ENCODE measurements at places on chromosomes 1 and 21.

GRCh38 chr1:93766451-93766850 is 84.8 kb upstream of the BCAR3 start:
- no peak for DNase-seq

DNA sequence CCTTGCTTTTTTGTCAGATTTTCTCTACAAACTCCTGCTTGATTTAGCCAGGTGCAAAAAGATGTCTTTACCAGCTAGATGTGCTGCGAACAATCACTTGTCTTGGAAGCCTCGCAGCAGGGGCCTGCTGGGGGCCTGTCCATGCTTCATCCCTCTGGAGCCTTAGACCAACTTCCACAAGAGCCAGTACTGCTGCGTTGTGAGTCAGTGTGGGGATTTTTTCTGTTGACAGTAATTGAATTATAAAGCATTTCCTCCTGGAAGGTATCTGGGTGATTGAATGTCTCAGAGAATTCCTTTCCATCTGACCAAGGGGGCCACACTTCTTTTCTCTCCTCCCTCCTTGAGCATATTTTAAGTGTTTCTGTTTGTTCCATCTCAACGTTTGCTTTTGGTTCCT is 40.4 kb upstream of the LDLRAP1 start:
- DNase-seq, result no peak

- no peak for DNase-seq
Measured at GRCh38 chr1:248805876-248806275, 19.8 kb downstream of the SH3BP5L start.

DNA sequence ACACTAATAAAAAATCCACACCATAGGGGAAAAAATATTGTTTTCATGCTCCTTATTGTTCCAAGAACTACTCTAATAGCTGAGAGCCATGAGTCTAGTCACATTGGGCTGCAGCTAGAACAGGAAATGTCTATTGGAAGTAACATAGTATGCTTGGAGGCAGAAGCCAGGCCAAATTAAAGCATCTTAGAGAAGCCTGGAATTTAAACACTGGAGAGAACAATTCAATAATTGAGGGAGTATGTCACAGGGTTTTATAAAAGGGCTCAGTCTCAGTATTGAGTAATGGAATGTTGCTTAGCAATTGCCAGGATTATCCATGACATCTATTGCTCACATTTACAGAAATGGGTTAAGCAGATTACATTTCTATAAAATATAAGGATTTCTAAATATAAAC is 471.3 kb downstream of the LMO4 start:
- DNase-seq, result peak; percentile 88

GRCh38 chr1:151165281-151165737 is 393 bp downstream of the LYSMD1 start:
- DNase-seq, result no peak

DNA sequence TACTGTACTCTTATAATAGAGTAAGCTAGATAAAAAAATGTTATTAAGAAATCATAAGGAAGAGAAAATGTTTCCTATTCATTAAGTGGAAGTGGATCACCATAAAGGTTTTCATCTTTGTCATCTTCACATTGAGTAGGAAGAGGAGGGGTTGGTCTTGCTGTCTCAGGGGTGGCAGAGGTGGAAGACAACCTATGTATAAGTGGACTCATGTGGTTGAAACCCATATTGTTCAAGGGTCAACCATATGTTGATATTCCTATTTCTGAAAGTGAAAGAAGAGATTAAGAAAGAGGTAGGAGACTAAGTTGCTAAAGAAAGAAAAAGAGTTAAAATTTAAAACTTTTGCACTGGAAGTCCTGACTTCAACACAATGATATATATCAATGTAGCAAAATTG is 4.9 kb upstream of the ZP4 start:
- DNase-seq, result no peak

- DNase-seq, result no peak
Measured at GRCh38 chr1:93001893-93002292, 40.6 kb upstream of the DIPK1A start.

- no peak for DNase-seq
Measured at GRCh38 chr1:222104694-222105392, 363.0 kb upstream of the DUSP10 start.

- DNase-seq, result no peak
Measured at GRCh38 chr21:16199539-16199938, 469.8 kb downstream of the USP25 start.

GRCh38 chr1:51583532-51583931 is 33.4 kb upstream of the OSBPL9 start:
- peak; percentile 96 for DNase-seq

DNA sequence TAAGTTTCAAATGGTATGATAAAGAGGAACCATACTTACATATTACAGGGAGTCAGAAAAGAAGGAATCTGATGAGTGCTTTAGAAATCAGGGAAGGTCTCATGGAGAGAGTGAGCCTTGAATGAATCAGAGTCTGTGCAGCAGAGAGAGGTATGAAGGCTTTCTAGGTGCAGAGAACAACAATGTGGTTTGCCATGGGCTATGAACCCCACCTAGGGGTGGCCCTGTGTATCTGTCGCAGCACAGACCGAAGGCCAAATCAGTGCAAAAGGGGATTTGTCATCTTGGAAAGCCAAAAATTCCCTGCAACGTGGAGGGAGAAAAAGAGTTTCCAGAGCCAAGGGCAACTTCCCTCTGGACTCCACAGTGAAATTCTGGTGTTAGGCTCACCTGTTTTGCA is 3.5 kb downstream of the PAPPA2 start:
- no peak for DNase-seq

DNA sequence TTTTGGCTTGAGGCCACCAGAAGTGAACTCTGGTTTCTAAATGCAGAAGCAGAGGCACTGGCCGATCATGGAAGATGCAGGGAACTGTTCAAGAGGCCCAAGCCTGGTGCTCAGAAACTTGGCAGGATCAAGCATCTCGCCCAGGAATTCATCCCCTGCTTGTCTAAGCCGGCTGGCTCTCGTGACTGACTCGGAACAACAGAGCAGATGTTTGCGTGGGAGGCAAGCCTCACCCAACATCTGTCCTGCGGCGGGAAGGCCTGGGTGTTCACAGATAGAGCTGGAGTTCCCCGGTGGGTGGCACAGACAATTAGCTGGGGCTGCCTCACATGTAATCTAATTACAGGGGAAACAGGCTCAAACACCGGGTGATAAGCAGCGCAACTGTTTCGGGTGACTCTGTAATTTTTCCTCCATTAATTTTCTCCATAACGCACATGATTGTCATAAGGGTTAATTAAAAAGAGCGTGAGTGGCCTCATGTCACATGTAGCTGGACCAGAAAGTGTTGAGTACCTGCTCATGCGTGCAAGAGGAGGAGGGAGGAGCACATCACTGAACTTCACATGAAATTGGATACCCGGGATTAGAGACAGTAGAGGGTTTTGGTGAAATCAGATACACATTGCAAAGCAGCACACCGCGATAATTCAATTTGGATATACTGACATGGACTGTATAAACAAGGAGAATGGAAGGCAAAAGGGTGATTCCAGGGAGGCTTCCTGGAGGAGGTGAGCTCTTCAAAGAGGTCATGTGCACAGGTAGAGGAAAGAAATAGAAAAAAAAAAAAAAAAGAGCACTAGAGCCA is 180.0 kb downstream of the ETS2 start:
- no peak for DNase-seq

DNA sequence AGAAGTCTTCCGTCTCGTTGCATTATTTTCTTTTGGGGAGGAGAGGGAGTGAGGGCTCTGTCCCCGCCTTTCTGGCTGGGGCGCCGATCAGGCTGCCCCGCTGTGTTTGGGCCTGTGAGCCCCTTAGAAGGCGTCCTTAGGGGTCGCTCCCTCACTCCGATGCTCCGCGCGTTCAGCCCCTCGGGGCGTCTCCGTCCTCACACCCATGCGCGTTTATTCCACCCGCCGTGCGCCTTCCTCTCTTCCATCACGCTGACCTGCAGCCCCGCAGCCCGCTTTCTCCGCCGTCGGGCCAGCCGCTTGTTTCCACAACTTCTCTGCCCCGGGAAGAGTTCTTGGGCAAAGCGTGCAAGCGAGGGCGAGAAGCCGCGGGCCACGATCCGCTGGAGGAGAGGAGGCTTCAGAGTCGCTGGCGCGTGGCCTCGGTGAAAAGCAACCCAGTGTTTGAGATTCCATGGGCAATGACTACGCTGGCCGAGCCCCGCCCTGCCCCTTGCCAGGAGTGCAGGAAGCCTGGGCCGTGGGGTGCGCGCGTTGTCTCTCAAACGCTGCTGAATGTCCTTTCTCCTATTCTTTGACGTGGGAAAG is 27.7 kb downstream of the TRIM11 start:
- peak; percentile 29 for DNase-seq

DNA sequence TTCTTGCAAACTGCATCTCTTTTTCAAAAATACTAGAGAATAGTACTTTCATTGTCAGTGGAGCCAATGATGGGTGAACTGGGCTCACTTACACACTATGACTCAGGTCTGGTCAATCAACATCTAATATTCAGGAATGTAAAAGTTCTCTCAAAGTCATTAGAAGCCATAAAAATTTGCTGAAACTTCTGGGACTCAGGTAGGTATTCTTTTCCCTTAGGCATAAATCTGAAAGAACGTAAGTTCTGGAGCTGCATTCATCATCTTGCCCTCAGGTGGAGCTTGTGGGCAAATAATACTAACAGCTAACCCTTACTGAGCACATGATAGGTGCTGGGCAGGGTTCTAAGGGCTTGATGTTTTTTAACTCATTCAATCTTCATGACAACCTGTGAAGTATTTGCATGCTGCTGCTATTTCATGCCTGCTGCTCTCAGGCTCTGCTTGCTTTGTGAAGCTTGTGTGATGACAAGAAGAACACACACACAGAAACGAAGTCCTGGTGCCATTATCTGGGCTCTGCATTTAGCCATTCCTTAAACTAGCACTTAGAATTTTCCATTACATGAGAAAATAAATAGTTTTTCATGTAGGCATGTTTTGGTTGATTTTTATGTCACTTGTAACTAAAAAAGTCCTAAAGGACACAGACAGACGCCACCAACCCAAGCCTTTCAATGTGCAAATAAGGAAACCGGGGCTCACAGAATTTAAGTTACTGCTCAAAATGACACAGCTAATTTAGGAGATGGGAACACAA is 394.2 kb upstream of the LYPLAL1 start:
- peak; percentile 13 for DNase-seq

GRCh38 chr1:220818421-220819173 is 31.9 kb downstream of the MTARC1 start:
- no peak for DNase-seq

DNA sequence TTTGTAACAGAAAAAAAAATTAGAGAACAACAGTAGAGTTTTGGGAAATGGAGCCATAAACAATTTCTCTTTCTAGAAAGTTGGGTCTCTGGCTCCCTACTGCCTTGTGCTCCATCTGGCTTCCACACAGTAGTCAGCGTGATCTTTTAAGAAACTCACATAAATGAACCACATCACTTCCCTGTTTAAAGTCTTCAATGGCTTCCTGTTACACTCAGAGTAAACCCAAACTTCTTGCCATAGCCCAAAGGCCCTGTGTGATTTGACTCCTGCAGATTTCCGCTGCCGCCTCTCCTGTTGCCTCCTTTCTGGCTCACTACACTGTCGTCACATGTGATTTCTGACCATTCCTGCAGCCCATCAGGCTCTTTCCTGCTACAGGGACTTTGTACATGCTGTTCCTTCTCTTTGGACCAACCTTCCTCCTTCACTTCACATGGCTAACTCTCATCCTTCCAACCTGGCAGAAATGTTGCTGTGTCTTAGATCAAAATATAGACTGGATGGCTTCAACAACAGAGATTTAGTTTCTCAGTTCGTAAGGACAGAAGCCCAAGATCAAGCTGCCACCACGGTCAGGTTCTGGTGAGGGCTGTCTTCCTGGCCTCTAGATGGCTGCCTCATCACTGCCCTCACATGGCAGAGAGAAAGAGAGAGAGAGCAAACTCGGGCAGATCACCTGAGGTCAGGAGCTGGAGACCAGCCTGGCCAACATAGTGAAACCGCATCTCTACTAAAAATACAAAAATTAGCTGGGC is 34.0 kb downstream of the OPRD1 start:
- DNase-seq, result no peak

DNA sequence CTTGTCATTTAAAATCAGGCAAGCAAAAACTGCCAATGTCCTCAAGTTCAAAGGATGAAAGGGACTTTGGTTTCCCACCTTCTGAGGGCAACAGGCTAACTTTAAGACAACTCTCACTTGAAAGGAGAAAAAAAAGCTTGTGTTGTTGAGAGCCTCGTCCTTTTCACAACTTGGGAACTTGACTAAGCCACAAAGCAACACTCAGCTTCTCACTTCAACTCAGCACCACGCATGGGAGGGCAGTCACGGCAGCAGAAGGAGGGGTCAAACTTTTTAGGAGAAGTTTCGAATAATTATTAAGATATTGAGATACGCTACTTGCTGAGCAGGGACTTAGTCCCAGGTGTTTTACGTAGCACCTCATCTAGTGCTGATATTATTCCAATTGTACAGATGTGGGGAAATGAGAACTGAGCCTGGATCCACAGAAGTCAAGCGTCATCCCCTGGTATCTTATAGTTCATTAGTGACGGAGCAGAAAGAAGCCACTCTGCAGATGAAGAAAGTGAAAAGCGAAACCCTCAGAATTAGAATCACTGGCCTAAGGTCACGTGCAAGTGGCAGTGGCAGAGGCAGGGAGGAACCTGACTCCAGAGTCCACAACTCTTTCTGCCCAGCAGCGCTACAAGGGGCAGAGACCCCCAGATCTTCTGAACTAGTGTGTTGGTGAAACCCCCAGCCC is 83.6 kb downstream of the JAK1 start:
- DNase-seq, result no peak

- DNase-seq, result no peak
Measured at GRCh38 chr1:41713557-41714327, 205.0 kb downstream of the HIVEP3 start.

Data from foreskin melanocyte (primary cell).